ENCODE measurements at places on chromosomes 1 and 21.
A peak's percentile ranks its signal among the peaks of the same experiment; 100 is the strongest.

GRCh38 chr1:91730801-91731732, 154.9 kb downstream of the TGFBR3 start:
- peak; percentile 28 for DNase-seq

DNA sequence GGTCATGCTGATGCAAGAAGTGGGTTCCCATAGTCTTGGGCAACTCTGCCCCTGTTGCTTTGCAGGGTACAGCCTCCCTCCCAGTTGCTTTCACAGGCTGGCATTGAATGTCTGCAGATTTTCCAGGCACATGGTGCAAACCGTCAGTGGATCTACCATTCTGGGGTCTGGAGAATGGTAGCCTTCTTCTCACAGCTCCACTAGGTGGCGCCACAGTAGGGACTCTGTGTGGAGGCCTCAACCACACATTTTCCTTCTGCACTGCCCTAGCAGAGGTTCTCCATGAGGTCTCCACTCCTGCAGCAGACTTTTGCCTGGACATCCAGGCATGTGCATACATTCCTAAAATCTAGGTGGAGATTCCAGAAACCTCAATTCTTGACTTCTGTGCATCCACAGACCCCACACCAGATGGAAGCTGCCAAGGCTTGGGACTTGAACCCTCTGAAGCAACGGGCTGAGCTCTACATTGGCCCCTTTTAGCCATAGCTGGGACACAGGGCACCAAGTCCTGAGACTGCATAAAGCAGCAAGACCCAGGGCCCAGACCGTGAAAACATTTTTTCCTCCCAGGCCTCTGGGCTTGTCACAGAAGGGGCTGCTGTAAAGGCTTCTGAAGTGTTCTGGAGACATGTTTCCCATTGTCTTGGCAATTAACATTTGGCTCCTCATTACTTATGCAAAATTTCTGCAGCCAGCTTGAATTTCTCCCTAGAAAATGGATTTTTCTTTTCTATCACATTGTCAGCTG, 466.2 kb upstream of the PBX1 start:
- DNase-seq = no peak

DNA sequence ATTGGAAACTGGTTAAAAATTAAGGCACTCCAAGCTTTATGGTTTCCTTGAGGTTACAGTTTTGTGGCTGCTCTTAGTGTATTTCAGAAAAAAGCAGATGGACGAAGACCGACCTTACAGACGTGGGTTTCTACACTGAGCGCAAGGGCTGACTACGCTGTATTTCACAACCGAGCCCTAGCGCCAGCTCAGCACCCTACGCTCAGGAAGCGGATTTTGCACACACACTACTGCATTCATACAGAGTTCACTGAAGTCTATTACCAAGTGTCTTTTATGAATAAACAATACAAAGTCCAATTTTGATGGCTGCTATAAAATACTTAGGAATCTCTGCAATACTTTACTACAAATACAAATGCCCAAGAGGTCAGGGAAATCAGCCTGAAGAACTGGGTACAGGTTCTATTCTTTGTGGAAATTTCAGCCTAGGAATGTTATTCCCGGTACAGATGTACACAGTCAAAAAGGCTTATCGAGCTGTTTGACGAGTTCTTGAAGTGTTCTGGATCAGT, 23.8 kb downstream of the PTTG1IP start:
- no peak for DNase-seq

DNA sequence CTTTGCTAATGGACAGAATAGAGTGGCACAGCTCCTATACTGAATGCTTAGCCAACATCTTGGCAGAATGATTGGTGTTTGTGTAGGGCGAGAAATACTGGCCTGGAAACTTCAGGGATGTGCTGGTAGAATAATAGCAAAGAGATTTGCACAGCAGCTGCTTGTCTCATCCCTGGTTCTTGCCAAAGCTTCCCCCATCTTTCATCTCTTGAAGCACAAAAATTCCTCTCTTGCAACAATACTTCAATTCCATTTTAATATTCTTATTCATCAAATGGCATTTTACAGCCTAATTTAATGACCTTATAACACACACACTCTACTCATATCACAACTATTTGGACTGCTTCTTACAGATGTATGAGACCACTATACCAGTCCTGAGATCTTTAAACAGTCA, 37.7 kb downstream of the LHX8 start:
- DNase-seq = no peak

GRCh38 chr21:44802396-44803153, 955 bp upstream of the UBE2G2 start:
- DNase-seq = no peak

- DNase-seq = no peak
These were observed 127.1 kb upstream of the B3GALT2 start for GRCh38 chr1:193313354-193314140.

- no peak for DNase-seq
These were observed 302.1 kb upstream of the RRP15 start for GRCh38 chr1:217983051-217983375.

DNA sequence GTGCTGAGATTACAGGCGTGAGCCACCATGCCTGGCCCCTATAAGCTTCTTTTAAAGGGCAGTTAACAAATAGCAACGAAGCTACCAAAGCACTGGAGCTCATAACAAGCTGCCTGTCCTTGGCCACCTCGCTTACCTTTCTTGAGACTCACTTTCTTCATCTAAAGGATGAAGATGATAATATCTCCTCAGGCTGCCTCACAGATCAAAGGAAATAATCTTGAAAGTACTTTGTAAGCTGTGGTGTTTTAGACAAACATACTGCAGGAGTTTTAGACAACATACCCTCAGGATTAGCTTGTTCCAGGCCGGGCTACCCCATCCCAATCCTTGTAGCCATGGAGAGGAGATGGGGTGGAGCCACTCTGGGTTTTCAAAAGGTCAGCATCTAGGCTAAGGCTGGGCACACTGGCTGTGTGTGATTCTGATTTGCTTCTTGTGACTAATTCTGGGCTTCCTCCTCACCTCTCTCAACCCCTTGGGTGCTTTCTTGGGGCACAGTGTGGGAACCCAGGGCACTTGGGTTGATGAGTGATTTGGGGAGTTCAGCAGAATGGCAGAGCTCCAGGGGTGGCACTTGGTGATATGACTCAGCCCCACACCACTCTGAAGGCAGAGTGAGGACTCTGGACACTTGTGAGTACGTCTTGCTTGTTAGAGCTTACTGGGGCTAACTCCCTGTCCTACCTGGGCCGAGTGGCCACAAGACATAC, 5.2 kb downstream of the GPR25 start:
- no peak for DNase-seq

- peak; percentile 90 for DNase-seq
These were observed 4.9 kb downstream of the SH3BGRL3 start for GRCh38 chr1:26284597-26285347.

GRCh38 chr1:118999348-119000071, 11.4 kb upstream of the TBX15 start:
- no peak for DNase-seq

- DNase-seq = no peak
These were observed 98.6 kb downstream of the RNF220 start for GRCh38 chr1:44503625-44504024.

- peak; percentile 28 for DNase-seq
These were observed 40.0 kb upstream of the PTPRC start for GRCh38 chr1:198598796-198599321.

DNA sequence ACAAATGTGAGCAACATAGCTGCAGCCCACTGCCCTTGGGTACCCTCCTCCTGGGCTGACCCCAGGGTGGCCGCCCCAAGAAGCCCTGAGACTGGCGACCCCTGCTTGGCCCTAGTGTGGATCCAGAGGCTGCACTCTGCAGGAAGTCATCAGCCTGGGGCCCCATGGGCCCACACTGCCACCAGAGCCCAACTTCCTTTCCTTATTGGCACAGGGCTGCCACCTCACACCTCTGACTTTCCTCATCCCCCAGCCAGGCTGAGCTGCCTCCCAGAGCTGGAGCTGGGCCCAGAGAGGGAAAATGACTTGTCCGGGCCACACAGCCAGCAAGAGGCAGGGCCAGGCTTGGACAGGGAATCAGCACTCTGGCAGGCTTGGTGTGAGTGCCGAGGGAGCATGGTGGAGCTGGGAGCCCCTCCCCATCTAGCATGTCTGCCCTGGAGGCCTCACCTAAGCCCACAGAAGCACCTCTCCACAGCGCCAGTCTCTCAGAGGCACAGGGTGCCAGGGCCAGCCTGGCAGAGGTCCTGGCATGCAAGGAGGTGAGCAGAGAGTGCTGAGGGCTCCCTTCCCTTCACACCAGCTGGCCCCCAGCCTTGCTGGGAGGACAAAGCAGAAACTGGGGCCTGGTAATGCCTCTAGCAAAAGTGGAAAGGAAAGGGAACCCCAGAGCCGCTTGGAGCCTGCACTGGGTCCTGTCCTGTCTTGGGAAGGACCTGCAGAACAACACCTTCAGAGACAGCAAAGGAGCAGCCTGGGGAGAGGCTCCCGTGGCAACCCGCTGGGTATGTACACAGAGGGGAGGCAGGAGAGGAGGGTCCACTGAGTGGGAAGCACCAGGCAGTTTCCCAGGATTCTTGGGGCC, 3.2 kb downstream of the RAP1GAP start:
- no peak for DNase-seq

GRCh38 chr1:53573931-53574330, 114.7 kb downstream of the DMRTB1 start:
- no peak for DNase-seq

DNA sequence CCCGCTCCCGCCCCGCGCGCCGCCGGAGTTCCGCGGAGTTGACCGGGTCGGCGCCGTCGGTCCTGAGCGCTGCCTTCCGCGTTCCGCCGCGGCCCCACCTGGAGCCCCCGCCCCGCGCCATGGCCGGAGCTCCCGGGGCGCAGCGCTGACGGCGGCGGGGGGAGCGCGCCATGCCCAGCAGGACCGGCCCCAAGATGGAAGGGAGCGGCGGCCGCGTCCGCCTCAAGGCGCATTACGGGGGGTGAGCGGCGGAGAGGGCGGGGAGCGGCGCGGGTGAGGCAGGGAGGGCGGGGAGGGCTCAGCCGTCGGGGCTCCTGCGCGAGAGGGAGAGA, 216 bp downstream of the PRKCZ start:
- DNase-seq = no peak

DNA sequence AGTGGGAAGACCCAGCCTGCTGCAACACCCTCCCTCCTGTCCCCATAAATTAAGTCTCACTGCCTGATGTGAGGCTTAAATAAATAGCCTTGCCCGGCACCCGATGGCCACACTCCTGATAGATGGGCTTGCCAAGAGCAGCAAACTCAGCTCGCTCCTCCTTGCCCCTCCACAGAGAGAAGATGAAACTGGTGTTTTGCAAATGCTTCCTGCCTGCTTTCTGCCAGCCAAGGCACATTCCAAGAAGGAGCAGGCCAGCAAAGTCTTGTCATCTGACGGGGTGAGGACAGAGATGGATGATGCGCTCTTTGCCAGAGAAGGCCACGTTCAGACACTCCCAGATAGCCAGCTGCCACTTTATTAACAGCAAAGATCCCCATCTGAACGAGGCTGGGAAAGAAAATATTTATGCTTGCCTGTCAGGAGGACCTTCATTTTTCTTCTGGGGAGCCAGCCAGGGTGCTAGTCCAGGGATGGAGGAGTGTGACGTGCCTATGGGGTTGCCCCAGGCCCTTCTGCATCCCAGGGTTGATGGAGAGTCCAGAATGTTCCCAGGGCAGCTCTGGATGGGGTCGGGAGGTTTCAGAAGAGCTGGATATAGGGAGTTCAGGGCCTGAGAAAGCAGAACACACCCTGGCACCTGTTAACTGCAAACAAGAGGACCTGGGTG, 265.4 kb downstream of the FOXD2 start:
- DNase-seq = no peak

DNA sequence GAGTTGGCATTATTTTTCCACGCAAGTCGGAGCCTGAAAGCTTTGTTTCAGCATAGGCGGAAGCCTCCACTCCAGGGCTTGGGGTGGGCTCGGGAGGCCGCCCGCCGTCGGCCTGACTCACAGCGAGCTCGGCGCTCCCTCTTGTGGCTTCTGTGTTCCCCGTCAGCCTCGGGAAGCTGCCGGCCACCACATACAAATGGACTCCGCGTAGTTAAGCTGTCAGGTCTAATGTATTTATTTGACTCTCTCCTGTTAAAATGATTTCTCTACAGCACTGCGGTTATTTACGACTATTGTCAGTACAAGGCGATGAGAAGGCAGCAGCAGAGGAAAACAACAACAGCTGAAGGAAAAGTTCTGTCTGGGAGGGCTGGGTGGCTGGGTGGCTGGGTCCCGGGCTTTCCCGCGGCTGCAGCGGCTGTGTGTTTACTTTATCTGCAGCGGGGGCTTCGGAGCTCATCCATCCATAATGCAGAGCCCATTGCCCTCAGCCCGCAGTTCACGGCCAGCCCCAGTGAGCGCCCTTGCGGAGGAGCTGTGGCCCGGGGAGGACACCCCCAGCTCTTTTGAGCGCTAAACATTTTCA, 375.7 kb upstream of the CAMK1G start:
- DNase-seq = no peak

DNA sequence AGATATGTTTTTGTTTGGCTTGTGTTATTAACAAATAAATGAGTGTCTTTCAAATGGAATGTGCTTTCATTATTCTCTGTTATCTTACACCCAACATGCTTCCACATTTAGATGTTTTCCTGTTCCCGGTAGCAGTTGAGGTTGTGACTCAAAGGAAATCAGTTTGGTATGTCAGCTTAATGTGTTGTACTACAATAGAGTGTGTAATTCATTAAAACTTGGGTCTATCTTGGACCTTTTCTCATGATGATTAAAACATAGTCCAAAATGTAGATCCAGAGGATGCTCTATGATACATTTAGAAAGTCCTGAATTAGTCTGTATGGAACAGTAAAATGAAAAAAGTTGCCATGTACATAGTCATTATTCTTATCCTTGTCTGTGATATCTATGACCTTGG, 26.7 kb downstream of the RTCA start:
- no peak for DNase-seq

DNA sequence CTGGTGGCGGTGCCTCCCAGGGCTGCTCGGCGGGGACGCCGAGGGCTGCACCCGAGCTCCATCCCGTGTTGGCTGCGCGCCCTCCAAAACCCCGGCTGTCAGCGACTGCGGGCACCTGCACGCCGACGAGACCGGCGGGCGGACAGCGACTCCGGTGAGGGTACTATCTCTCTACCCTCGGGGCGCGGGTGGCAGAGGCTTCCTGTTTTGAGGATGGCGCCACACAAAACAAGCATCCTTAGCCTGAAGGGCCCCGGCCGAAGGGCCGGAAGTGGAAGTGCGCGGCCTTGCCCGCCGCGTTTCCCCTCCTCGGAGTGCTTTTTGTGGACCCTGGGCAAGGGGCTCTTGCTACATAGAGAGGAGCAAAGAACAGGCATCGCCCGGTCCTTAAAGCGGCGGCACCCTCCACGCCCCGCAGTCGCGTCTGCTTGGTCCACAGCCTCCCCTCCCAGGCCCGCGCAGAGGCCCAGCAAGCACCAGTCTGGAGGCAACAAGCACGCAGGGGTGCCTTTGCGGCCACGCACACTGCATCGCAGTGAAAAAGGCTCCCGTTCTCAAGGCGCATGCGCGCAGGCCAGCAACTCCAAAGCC, 561 bp upstream of the COQ8A start:
- peak; percentile 72 for DNase-seq

- DNase-seq = no peak
These were observed 24.8 kb downstream of the CNST start for GRCh38 chr1:246591047-246591446.

DNA sequence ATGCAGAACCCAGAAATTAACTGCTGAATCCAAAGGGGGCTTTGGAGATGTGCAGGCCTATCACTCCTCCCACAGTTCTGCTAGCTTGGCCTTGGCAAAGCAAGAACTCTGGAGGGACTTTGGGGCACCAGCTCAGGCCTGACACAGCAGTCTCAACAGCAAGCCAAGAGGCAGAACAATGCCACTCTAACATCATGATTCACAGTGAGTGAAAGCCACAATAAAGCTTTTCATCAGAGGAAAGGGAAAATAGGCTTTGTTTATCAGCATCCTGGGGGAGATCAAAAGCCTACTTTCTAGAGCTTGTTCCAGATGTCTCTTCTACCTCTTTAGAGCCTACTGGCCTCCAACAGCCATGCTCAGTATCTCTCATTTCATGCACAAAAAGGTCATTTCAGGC, 283.4 kb downstream of the KCNH1 start:
- no peak for DNase-seq

All from CD4-positive, alpha-beta T cell treated with Interferon alpha-2 for 1 hour (primary cell).